ENCODE measurements at places on chromosomes 11 and 22. TPM values are rescaled to one million over a fixed set of nuclear protein-coding genes. Genes with fewer than 3 reads are reported as not detected.

DNA sequence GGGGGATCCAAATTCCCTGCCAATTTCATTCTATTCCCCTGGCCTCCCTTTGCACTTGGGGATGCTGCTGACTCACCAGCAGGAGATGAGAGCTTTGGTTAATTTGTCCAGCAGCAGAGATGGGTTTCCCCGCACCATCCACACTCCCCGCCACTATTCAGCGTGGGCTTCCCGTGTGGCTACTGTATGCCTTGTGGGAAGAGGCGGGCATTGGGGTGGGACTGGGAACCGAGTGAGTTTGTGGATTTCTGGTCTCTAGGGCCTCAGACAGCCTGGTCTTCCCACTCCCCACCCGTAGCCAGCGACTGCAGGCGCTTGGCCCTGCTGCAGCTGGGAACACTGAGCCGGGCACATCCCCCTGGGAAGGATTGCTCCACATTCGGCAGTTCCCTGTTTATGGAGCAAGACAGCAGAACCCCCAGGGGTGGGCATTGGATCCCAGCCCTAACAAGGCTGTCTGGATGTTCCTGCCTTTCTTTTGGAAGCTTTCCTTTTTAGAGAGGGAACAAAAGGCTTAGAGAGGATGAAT lies 23.4 kb downstream of the KIAA1671 start:
- no peak for DNase-seq

GRCh38 chr11:33976495-33977199 lies 74.9 kb upstream of the CAPRIN1 start:
- no peak for DNase-seq

- no peak for DNase-seq
Measured at GRCh38 chr11:62108017-62108750, 15.6 kb upstream of the INCENP start.

GRCh38 chr11:73972187-73972586 lies 10.5 kb downstream of the UCP2 start:
- no peak for DNase-seq

DNA sequence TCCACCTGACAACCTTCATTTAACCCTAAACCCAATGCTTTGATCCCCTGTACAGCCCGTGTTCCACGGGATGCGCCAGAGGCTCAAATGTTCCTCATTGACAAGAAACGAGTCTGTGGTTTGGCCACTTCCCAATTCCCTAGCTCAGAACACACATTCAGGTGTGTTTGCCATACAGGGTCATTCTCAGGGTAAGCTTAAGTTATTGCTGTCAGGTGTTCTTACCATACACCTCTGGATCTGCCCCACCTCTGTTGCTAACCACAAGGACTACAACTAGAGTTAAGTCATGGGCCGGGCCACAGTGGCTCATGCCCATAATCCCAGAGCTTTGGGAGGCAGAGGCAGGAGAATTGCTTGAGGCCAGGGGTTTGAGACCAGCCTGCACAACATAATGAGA lies 45.6 kb upstream of the POLD3 start:
- peak; percentile 80 for DNase-seq

GRCh38 chr11:10622957-10623791 lies 54.7 kb upstream of the LYVE1 start:
- no peak for DNase-seq

GRCh38 chr11:75601494-75601893 lies 39.4 kb downstream of the SERPINH1 start:
- no peak for DNase-seq

DNA sequence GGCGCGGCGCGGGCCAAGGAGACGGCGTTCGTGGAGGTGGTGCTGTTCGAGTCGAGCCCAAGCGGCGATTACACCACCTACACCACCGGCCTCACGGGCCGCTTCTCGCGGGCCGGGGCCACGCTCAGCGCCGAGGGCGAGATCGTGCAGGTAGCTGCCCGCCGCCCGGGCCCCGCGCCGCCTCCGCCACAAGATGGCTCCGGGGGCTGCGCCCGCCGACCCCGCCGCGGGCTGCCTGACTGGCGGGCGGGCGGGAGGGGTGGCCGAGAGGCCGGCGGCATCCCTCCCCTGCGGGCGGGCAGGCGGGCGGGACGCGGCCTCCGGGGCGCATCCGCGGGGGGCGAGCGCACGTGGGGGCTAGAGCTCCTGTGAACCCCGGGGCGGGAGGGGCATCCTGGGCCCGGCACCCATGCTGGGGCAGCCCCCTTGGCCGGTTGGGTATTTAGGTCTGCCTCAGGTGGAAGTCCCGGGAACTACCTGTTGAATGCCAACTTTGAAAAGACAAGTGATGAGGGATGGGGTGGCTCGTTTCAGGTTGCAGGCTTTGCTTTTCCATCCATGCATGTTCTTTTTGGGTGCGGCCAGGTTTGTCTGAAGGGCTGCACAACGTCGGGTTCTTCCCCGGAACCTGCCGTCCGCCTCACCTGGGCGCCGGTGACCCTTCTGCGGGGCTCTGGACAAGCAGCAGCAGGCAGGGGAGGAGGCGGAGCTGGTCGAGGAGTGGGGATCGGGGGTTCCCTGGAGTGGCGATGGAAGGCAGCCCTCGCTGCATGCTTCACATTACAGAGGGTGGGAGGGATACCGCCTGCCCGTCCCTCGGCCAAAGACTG lies 760 bp downstream of the ZNRF3 start:
- peak; percentile 42 for DNase-seq

GRCh38 chr11:120302001-120302805 lies 22.9 kb upstream of the TLCD5 start:
- DNase-seq = peak; percentile 71

- peak; percentile 12 for DNase-seq
Measured at GRCh38 chr11:122981388-122982264, at the start of gene BSX. TSS of gene BSX (minus strand) at chr11:122981834. CDS start at chr11:122981671, 163 bp downstream.

GRCh38 chr22:37965940-37966664 lies 12.6 kb downstream of the POLR2F start:
- no peak for DNase-seq

DNA sequence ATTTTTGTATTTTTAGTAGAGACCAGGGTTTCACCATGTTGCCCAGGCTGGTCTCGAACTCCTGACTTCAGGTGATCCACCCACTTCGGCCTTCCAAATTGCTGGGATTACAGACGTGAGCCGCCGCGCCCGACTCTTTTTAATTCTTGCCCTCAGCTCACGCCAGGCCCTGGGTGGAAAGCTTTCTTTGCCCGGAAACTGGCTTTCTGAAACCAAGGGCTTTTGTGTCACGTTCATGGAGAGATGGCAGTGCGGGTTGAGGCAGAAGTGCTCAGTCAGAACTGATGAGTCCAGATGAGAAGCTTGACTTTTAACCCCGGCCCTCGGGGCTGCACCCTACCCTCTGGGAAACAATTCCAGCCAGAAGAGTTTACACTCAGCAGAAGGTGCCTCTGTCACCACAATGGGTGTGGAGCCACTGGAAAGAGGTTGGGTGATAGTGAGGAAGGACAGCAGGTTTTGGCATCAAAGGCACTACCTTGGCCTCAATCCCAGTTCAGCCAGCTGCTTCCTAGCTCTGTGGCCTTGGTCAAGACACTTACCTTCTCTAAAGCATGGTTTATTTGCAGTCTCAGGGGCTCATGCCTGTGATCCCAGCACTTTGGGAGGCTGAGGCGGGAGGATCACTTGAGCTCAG lies 890 bp upstream of the ARFGAP3 start:
- no peak for DNase-seq

DNA sequence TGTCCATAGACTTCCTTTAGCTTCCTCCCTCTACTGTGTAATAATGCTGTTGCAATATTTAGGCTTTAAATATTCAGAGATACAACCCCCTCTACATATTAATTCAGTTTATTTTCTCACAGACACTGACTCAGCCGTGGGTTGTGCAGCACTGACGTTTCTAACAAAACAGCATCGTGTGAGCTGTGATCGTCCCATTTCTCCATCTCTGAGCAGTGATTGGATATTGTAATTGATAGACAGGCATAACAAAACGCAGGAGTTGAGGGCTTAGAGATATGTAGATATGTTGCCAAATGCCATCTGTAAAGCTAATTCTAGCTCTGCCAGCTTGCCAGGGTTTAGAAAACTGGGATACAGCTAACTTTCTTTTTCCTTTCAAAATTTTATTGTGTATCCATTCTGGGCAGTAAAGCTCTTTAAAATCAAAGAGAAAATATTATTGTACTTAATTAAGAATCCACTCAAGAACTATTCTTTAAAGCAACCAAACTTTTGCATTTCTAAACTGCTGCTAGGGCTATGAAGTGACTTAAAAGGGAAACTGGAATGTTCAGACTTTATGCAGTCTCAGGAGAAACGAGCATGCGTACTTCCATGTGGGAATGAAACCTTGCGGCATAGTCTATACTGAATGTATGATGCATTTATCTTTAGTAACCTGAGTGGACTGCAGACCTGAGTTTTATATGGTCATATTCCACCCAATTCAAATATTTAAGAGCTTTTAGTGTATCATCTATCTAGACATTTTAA lies 22.7 kb downstream of the BTBD10 start:
- DNase-seq = peak; percentile 27

GRCh38 chr11:70926543-70927201 lies 325.7 kb downstream of the SHANK2 start:
- no peak for DNase-seq

GRCh38 chr11:3662856-3663255 lies 8.3 kb downstream of the CHRNA10 start:
- DNase-seq = no peak

GRCh38 chr11:14764579-14765527 lies 121.2 kb downstream of the PDE3B start:
- DNase-seq = no peak

DNA sequence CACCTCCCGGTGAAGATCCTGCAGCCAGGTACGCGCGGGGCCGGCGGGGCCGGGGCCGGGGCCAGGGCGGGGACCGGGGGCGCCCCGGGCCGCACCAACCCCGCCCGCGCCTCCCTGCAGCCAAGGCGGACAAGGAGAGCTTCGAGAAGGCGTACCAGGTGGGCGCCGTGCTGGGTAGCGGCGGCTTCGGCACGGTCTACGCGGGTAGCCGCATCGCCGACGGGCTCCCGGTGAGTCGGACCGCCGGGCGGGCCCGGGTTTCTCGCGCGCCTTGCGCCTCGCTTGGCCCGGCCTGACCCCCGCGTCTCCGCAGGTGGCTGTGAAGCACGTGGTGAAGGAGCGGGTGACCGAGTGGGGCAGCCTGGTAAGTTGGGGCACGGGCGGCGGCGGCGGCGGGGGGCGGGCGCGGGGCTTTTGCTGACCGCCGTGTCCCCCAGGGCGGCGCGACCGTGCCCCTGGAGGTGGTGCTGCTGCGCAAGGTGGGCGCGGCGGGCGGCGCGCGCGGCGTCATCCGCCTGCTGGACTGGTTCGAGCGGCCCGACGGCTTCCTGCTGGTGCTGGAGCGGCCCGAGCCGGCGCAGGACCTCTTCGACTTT lies 531 bp downstream of the PIM3 start:
- peak; percentile 55 for DNase-seq

DNA sequence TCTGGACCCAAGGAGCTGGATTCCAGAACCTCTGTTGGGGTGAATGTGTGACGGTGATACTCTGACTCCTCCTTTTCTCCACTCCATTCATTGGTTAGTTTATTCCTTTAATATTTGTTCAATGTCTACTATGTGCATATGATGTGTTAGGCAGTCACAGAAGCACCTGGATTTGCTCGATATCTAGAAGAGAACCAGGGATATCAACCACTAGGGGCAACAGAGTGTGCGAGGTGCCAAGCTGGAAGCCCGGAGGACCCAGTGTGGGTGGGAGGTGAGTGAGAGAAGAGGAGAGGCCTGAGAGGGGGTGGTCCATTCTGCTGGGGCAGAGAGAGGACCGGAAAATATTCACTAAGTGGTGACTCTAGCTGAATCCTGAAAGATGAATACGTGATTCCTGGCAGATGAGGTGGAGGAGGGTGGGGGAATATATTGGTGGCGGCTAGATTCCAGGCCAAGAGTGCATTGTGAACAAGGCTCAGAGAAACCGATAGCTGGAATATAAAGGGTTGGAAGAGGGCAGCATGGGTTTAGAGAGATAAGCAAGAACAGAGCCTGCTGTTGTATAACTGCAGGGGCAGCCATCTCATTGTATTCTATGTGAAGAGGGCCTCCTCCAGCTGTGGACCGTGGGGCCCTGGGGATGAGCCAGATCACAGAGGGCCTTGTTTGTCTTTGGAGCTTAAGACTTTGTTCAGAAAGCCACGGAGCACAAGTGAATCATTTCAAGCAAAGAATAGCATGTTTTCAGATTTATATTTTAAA lies 6.9 kb upstream of the TIMP3 start:
- DNase-seq = no peak

DNA sequence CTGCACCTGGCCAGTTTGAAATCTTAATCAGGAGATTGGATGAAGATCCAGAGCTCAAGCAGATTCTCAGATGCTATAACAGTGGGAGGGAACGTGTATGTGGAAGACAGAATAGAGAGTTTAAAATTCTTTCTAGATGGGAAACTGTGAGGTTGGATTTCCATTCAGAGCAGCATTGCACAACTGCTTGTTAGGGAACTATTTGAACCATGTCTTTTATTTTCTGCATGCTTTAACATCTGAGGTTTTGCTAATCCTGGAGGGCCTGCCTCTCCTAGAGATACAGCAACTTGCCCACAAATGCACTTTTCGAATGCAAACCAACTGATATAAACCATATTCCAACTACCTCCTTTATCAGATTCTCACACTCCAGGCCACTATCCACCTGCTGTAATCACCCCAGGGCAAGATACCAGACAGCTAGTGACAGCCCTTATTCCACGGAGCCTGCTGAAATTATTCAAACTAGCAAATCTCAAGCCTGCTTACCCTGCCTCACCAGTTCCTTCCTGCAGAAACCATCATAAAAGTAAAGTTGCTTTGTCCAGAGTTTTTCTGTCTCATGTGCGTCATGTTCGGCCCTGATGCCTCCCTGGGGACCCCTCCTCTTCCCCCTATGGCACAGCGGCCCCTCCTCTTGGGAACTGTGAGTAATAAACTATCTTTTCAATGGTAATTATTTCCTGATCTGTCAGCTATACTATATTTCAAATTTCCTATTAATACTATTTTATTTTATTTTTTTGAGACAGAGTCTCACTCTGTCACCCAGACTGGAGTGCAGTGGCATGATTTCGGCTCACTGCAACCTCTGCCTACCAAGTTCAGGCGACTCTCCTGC lies 18.4 kb upstream of the SEC14L4 start:
- no peak for DNase-seq

Gene DPP3
- 34.1 TPM for total RNA-seq

Gene GAS2L1
- total RNA-seq = 35.6 TPM

Gene OR51E1
- 0.16 TPM for total RNA-seq

Gene JRKL
- total RNA-seq = 210 TPM

Gene SLC43A1
- total RNA-seq = 19.5 TPM

Gene FAT3
- total RNA-seq = 0.64 TPM

Gene SERHL2
- not detected for total RNA-seq

Gene KCNJ11
- total RNA-seq = 1.3 TPM

Gene RTN4R
- total RNA-seq = 0.64 TPM

Gene PRR5
- total RNA-seq = 17.8 TPM

All from transverse colon (tissue), 4 donors.